A549 treated with AZD2906 at 1 μM for 4 hours (cell line): ENCODE measurements at places on chromosomes 3 and 15. TPM values are rescaled to one million over a fixed set of nuclear protein-coding genes. Genes with fewer than 3 reads are reported as not detected.

HIGD2B gene
- not detected in 5 replicates for total RNA-seq

FSIP1 gene
- total RNA-seq, result 0.52 to 1.4 TPM (median 0.90 TPM) in 5 replicates

KIF23 gene
- total RNA-seq, result 65.7 to 96.3 TPM (median 74.7 TPM) in 5 replicates

CACNA2D3 gene
- total RNA-seq, result 0.09 to 0.32 TPM (median 0.16 TPM) in 5 replicates

GPR87 gene
- 1.8 to 2.5 TPM (median 2.3 TPM) in 5 replicates for total RNA-seq

CFAP91 gene
- total RNA-seq, result 0.23 to 0.35 TPM (median 0.25 TPM) in 4 of 5 replicates, not detected in the other

GPR171 gene
- total RNA-seq, result not detected in 5 replicates

CDC25A gene
- total RNA-seq, result 8.4 to 9.3 TPM (median 8.9 TPM) in 5 replicates

ECE2 gene
- not detected in 5 replicates for total RNA-seq

DCUN1D1 gene
- total RNA-seq, result 14.7 to 18.7 TPM (median 17.3 TPM) in 5 replicates

CLSTN2 gene
- total RNA-seq, result 0.02 to 0.07 TPM (median 0.02 TPM) in 5 replicates

RTP4 gene
- total RNA-seq, result not detected in 5 replicates

IL17RE gene
- 1.7 to 1.9 TPM (median 1.8 TPM) in 5 replicates for total RNA-seq

CLDN16 gene
- 0.03 to 0.16 TPM (median 0.09 TPM) in 5 replicates for total RNA-seq

BOC gene
- 4.8 to 6.4 TPM (median 5.5 TPM) in 5 replicates for total RNA-seq

ZPLD1 gene
- total RNA-seq, result 0.02 to 0.06 TPM (median 0.03 TPM) in 4 of 5 replicates, not detected in the other

MYH15 gene
- total RNA-seq, result 0.06 to 0.15 TPM (median 0.09 TPM) in 5 replicates

KNL1 gene
- 5.3 to 8.2 TPM (median 6.1 TPM) in 5 replicates for total RNA-seq

APEH gene
- total RNA-seq, result 60.7 to 66.5 TPM (median 63.9 TPM) in 5 replicates

KCNMB3 gene
- total RNA-seq, result 0.97 to 1.6 TPM (median 1.1 TPM) in 5 replicates

GRAMD1C gene
- 0.24 to 0.78 TPM (median 0.46 TPM) in 5 replicates for total RNA-seq

C3orf70 gene
- total RNA-seq, result 0.07 to 0.21 TPM (median 0.09 TPM) in 5 replicates

ZCWPW2 gene
- total RNA-seq, result 0.03 TPM in 1 of 5 replicates, not detected in the others

MOBP gene
- 0.02 to 0.18 TPM (median 0.10 TPM) in 5 replicates for total RNA-seq
